Posterior cingulate gyrus (tissue), 11 donors: ENCODE measurements at places on chromosomes 6 and 20.

DNA sequence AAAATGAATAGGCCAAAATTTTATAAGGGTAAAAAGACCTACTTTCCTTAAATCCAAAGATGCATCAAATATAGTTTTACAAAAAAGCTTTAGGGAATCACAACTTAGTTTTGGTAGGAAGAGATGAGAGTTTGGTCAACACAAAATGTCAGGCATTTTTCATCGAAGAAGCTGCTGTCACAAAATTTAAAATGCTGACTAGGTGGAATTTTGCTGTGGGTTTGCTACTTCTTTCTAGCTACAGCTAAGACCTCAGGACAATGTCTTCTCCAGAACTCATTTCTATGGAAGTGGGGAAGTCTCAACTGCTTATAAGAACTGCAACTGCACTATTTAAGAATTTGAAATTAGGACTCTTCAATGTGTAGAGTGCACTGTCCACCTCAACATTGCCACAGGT is 351.1 kb downstream of the HAO1 start:
- no peak for DNase-seq

- peak; percentile 58 for DNase-seq
Measured at GRCh38 chr6:46781478-46782378, 11.5 kb upstream of the MEP1A start.

DNA sequence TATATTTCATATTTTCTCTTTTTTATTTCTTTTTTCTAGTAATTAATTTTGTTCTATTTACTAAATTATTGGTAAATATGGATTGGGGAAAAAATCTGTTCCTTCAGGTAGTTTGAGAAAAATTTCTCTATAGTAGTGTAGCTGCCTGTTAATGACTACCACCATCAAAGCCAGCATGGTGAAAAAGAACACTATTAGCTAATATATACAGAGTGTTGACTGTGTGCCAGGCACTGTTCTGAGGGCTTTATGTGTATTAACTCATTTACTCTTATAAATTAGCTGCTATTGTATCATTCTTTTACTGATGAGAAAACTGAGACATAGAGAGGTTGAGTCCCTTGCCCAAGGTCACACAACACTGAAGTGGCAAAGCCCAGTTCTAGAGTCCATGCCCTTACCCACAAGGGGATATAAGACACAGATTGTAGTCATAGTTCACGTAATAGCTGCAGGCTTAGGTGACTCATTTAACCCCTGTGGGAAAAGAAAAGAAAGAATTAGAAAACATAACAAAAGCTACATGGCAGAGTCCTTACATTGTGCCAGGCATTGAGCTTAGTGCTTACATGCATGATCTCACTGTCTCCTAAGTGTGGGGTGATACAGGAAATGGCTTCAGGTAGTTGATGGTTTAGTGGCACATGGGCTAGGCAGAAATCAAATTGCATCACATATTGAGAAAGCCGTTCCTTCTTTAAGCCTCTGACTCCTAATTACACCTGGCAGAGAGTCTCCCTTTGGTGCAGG is 12.2 kb upstream of the AKIRIN2 start:
- DNase-seq = no peak

GRCh38 chr6:16999491-17000436 is 102.1 kb upstream of the STMND1 start:
- DNase-seq = no peak

DNA sequence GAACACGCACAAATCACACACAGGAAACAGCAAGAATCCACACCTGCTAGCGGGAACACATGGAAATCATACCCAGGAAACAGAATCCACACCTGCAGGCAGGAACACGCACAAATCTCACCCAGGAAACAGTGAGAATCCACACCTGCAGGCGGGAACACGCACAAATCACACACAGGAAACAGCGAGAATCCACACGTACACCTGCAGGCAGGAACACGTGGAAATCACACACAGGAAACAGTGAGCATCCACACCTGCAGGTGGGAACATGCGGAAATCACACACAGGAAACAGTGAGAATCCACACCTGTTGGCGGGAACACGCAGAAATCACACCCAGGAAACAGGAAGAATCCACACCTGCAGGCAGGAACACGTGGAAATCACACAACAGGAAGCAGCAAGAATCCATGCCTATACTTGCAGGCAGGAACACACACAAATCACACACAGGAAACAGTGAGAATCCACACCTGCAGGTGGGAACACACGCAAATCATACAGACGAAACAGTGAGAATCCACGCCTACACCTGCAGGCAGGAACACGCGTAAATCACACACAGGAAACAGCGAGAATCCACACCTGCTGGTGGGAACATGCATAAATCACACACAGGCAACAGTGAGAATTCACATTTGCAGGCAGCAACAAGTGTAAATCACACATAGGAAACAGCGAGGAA is 108.6 kb downstream of the DLL1 start:
- DNase-seq = no peak

GRCh38 chr6:15901141-15902115 is 227.5 kb upstream of the MYLIP start:
- DNase-seq = no peak

- DNase-seq = no peak
Measured at GRCh38 chr6:117502580-117502979, 20.1 kb downstream of the DCBLD1 start.

DNA sequence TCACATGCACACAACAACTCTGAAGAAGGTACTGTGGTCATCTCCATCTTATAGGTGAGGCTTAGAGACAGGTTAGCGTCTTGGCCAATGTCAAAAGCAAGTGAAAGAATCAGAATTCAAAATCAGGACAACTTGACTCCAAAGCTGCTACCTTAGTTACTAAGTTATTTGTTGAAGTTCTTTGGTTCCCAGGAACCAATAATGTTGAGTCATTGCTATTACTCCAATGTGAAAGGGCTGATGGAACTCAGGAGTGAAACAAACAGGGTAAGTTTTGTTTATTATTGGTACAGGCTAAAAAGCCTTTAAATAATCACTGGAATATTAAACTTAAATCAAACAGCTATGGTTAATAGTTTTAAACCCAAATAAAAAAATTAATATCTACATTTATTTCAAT is 111.1 kb downstream of the PDSS2 start:
- no peak for DNase-seq

DNA sequence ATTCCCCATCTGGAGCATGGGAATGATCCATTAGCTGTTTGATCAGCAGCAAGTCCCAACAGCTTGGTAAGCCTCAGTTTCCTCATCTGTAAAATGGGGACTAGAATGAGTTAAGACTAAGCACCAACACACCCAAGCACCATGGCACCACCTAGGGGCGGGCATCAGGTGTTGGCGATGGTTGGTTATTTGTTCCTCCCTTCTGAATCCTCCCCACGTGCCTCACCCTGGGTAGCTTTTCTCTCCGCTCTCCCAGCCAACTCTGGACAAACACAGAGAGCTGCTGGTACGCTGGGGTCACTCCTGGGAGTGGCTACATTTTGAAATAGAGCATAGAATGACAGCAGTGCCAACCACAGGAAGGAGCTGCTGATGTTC is 13.3 kb upstream of the ITPR3 start:
- DNase-seq = no peak

GRCh38 chr6:72102561-72102960 is 216.2 kb downstream of the RIMS1 start:
- no peak for DNase-seq

GRCh38 chr6:72939004-72939403 is 286.3 kb downstream of the KHDC1L start:
- DNase-seq = no peak

GRCh38 chr20:41360831-41361756 is 5.5 kb downstream of the EMILIN3 start:
- no peak for DNase-seq

DNA sequence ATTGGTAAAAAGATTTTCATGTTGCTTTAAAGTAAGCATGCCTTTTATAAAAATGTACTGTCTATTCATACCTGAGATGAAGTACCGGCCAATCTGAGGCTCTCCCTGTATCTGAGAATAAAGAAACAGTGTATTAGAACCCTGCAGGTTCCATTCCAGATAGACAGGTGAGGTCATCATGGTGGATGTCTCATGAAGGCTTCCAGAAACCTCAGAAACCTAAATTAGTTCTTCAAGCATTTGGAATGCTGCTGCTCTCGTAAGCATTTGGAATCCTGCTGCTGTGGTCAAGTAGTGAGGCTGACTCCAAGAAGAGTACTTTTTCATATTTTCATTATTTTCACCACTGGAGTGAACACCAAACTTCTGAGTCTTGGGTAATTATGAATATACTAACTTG is 642.3 kb downstream of the MAFB start:
- no peak for DNase-seq

DNA sequence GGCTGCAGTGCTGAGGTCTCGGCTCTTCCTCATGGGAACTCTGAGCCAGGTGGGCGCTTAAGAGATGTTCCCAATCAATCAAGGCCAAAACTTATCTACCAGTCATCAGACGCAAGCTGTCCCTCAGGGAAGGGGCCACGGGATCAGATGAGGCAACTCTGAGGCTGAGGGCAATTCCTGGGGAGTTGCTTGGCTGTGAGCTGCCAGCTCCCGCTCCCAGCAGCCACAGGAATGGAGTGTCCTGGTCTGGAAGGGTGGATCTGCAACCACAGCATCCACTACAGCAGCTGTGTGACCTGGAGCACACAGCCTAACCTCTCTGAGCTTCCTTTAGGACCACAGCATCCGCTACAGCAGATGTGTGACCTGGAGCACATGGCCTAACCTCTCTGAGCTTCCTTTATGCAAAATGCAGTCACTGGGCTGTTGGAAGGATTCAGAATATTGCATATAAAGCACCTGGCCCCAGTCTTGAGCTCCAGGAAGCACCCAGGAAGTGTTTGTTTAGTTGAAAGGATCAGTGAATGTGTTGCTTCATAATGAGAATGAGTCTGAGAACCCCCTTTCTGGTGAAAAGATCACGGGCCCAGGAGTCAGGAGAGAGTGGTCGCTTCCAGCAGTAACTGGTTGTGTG is 60.9 kb downstream of the TFAP2C start:
- no peak for DNase-seq

DNA sequence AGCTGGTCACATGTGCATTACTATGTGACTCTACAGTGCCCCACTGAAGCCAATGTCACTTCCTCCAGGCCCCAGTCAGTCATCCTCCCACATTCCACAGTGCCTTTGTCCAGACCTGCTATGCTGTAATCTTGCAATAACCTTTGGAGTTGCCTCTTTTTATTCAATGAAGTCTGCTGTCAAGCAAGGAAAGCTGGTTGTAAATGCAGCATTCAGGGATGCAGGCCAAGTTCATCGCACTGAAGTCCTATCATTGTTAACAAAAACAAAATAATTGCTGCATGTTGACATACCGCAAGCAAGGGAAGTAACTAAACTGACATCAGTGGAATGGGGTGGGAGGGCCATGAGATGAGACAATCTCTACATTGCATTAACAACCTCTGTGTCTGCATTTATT is 131.2 kb upstream of the CDYL start:
- no peak for DNase-seq

GRCh38 chr6:124027392-124027791 is 223.7 kb downstream of the NKAIN2 start:
- DNase-seq = no peak

DNA sequence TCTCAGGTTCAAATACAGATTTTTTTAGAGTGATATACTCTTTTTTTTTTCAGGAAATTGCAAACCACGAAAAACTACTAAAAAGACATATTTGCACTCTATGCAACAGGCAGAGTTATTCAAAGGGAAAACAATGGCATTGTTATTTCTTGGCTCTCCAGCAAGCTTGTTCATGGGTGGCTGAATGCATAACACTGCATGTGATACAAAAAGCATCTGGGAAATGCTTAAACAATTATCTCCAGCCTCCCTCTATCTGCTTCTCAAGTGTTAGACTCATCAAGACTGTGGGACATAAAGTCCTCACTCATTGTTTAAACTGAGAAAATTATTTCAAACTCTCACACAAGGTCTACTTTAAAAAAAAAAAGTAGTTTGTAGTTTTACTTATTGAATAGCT is 7.3 kb upstream of the COL12A1 start:
- no peak for DNase-seq

GRCh38 chr6:114940181-114940580 is 597.4 kb upstream of the HS3ST5 start:
- no peak for DNase-seq

DNA sequence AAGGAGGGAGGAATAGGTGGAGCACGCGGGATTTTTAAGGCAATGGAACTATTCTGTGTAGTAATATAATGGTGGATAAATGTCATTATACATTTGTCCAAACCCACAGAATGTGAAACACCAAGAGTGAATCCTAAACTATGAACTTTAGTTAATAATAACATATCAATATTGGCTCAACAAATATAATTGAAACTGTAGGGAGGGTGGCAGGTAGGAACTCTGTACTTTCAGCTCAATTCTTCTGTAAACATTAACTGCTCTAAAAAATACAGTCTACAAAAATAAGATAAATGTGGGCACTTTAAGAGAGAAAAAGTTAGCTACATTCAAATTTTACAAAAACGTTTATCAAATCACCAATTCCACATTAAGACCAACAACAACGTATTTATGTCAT is 136.7 kb upstream of the RUNX2 start:
- no peak for DNase-seq

GRCh38 chr6:43491750-43492661 is 14.6 kb downstream of the TJAP1 start:
- DNase-seq = peak; percentile 93

DNA sequence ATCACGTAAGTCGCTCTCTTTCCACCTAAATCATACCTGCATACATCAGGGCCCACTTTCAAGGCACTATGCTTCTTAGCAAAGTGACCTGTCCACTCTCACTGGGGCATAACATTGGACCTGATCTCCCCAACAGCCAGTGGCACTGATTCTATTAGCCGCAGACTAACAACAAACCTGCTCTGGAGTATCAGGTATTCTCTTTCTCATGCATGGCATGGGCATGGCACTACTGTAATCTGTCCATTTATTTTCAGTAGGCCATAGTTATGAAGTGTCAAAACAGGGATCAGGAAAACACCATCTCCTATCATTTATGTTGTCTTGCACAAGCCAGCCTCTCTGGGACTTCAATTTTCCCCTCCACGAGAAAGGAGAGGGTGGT is 8.5 kb downstream of the CALHM4 start:
- no peak for DNase-seq

- no peak for DNase-seq
Measured at GRCh38 chr6:85432554-85432953, 17.3 kb upstream of the NT5E start.

DNA sequence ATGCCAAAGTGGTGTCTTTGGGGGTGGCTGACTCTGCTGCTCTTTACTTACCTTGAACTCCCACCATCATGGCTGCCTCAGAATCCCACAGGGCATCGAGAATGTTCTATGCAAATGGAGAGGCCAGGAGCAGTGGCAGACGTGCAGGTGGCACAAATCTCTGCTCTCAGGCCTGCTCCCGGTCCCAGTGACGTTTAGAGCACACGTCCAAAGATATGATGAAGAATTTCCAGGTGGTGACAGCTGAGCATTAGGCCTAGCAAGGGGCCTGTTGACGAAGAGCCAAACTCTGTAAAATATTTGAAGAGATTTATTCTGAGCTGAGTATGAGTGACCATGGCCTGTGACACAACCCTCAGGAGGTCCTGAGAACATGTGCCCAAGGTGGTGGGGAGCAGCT is 19.0 kb upstream of the UNC93A start:
- no peak for DNase-seq
